ENCODE measurements at places on chromosomes 1 and 21. TPM values are rescaled to one million over a fixed set of nuclear protein-coding genes. Genes with fewer than 3 reads are reported as not detected.

OR2L13 gene
- total RNA-seq = not detected

ZBTB8B gene
- under 0.01 TPM for total RNA-seq

NT5C1A gene
- not detected for total RNA-seq

PDC gene
- not detected for total RNA-seq

C1QTNF12 gene
- total RNA-seq = 0.32 TPM

CYP4A22 gene
- total RNA-seq = not detected

DAB1 gene
- total RNA-seq = not detected

SPAG17 gene
- total RNA-seq = not detected

ARHGEF10L gene
- 5.8 TPM for total RNA-seq

AK5 gene
- total RNA-seq = 97.3 TPM

TSPEAR gene
- total RNA-seq = not detected

Data from epithelial cell of umbilical artery (primary cell).